Astrocyte of the spinal cord (primary cell): ENCODE measurements at places on chromosomes 1 and 21.
A peak's percentile ranks its signal among the peaks of the same experiment; 100 is the strongest.

DNA sequence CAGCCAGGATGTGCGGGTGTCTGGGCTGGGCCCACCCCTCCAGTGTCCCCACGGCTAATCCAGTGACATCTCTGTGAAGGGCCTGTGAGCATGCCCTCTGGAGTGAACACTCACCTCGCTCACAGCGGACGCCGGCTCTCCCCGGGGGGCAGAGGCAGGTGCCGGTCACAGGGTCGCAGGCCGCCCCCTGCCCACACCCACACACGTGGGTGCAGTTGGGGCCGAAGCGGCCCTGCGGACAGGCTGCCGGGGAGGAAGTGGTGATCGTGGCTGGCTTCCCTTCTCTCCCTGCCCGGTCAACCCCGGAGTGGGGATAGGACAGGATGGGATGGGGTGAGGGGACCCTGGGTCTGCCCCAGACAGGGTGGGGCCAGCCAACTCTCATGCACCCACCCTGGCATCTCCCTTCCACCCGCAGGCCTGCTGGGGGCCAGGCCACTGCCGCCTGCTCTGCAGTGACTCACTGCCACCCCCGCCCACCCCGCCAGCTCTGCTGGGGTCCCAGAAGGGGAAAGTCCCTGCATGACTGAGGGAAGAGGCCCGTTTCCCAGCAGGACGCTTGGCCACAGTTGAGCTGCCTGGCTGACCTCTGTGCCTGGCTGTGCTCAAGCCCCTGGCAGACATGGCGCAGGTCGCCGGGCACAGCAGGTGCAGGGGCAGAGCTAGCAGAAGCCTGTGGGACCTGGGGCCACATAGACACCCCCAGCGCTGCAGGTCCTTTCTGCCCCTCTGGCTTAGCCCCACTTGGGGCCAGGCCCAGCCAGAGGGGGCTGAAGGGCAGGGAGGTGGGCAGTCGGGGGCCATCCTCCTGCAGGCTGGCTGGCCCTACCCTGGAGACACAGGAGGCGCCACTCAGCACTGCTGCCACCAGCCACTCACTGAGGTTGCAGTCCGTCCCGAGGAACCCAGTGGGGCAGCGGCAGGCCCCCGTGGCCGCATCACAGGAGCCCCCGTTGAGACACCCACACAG is 41.6 kb downstream of the ARHGEF16 start:
- peak; percentile 54 for DNase-seq

- no peak for DNase-seq
Measured at GRCh38 chr21:44255511-44255981, 6.2 kb downstream of the DNMT3L start.

GRCh38 chr1:63784489-63785390 is 10.9 kb downstream of the ROR1 start:
- DNase-seq = no peak

DNA sequence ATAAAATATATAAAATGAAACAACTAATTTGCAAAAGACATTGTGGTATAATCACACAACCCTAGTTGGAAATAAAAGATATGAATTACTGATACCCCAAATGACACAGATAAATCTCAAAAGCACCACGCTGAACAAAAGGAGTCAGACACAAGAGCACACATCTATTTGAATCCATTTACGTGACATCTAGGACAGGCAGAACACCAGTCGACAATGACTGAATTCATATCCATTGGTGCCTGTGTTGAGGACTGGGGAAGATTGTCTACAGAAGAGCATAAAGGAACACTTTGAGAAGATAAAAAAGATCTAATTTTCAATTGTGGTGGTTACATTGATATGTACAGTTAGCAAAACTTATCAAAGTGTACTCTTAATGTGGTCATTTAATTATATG is 874.1 kb downstream of the LTN1 start:
- no peak for DNase-seq

DNA sequence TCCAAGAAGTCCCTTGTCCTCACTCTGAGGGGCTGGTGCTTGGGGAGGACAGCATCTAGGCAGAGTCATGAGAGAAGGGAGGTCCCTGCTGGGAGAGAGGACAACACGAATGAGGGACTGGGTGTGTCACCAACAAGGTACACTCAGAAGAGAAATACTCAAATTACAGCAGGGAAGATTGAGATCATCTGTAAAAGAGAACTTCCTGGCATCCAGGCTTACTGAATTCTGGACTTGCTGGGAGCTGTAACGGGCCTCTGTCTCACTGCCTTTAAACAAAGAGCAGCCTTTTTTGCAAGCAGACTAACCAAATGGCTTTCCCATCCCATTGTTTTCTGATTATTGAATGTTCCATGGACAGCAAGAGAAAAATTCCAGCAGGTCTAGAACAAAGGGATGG is 195.7 kb upstream of the RAB4A start:
- no peak for DNase-seq

DNA sequence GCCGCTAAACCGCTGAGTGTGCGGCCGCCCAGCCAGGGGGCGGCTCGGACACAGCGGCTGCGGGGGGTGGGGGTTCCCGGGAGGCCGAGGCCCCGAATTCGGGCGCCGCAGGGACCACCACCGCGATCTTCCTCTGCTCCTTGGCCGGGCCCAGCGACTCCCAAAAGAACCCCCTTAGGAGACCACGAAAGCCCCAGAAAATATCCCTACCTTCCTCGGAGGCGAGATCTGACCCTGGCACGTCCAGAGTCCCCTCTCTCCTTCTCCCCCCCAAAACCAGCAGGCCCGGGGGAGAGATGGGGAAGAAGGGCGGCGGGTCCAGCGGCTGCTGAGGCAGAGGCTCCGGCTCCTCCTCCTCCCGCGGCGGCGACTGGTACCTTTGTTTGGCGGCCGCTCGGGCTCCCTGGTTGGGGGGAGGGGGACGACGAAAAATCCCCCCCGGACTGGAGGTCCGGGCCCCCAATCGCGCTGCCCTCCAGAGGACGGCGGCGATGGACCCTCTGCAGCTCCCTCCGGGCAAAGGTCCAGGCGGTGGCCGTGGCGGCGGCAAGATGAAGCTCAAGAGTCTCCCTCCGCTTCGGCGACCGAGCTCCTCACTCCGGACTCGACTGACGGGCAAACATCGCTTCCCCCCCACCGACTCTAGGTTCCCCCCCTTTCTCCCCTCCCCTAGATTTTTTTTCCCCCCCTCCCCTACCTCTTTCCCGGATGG is at the start of gene ARID4B:
TSS of gene ARID4B (minus strand) at position 621 of the 712 bp plus-strand sequence. CDS start 1,260 bp downstream, outside the sequence.
- DNase-seq = no peak

GRCh38 chr1:22572818-22573217 is 9.5 kb downstream of the EPHA8 start:
- no peak for DNase-seq

DNA sequence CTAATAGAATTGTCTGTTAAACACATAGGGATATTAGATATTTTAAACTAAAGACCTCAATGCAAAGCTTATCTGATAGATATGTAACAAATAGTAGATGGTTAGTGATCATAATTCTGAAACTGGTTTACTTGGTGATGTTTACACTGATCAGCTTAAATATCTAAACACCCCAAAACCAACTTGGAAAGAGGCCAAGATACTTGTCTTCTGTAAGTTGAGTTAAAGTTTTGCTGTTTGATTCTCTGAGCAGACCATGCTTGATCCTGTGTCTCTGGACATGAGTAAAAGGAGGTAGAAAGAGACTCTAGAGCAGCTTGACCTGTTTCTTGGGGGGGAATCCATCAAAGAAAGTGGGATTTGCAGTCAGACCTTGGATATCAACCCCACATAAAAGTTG is 107.5 kb downstream of the NEK7 start:
- DNase-seq = no peak

DNA sequence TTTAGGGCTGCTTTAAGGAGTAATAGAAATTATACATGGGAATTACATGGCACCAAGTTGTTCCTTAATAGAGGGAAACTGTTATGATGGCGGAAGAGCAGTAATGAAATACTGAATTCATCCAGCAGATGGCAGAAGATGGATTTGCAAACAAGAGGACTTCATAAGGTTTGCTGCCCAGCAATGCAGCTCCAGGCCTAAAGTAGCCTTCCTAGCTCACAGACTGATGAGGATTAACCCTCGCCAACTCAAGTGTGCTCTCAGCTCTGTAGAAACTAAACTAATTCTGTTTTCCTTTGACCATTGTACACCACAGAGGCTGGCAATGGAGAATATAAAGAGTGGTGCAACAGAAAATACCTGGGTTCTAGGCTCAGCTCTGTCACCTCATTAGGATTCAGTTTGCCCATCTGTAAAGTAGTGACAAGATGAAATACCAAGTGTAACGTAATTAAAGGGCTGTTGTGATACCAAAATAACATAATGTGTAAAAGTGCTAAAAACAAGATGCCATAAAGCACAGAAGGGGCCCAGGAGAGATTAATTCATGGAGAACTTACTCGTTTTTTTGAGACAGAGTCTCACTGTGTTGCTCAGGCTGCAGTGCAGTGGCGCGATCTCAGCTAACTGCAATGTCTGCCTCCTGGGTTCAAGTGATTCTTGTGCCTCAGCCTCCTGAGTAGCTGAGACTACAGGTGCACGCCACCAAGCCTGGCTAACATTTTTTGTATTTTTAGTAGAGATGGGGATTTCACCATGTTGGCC is 102.4 kb upstream of the SERBP1 start:
- peak; percentile 88 for DNase-seq

GRCh38 chr21:21085206-21085605 is 87.0 kb downstream of the NCAM2 start:
- no peak for DNase-seq

DNA sequence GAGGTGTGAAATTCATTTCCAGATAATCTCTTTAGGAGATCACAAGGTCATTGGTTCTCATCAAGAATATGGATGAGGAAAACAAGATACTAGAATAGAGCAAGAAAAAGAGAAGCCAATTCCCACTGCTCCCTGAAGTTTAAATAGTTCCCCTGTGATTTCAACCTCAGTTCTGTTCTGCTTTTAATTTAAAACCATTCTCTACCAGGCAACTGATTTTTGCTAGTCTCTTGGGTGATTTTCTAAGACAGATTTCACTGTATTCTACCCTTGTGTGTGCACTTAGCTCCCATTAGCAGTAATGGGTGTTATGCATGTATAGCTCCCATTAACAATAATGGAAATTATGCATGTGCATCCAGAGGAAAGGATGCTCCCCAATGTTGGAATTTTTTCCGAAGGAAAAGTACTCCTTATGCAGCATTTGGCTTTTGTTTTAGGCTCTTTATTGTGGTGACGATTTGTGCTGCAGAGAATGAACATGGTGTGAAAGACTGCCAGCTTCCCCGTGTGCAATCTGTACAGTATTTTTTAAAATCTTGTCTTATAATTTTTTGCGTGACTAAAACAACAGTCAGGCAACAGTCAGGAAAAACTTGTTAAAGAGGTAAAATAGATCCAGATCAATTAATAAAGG is 144.0 kb upstream of the ZRANB2 start:
- no peak for DNase-seq
